ENCODE measurements at places on chromosomes 4 and X.

DNA sequence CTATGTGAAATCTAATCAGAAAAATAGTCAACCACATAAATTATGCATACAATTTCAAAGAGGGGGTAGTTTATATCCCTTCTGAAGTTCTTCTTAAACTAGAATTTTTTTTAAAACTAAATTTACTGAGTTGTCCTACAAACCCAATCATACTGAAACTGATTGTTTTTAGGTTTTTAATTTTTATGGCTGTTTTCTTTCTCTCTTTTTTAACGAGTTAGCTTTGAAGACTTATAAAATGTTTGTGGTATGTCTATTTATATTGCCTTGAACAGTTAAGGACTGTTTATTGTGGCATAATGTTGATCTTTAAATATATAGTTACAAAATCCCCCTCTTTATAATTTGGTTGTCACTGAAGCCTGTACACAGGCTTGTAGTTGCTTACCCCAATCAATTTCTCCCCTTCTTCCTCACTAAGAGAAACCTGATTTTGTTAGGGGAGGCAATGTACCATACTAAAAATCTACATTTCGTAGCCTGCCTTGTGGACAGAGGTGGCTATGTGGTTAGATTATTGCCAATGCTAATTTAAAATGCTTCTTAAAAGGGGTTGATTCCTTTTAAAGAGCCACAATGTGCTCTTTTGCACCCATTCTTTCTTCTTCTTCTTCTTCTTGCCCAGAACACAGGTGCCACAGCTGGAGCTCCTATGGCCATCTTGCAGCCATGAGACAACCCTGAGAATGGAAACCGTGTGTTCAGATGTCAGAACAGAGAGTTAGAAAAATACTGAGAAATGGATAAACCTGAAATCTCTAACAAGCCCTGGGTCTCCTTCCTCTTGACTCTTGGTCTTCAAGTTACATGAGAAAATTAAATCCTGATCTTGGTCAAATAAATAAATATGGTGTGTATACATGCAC is 102.7 kb upstream of the ZNF827 start:
- no peak for DNase-seq

- DNase-seq, result no peak
These were observed 7.2 kb upstream of the NEUROG2 start for GRCh38 chr4:112523008-112523721.

GRCh38 chrX:51461053-51462044 is 35.0 kb downstream of the NUDT11 start:
- DNase-seq, result no peak

GRCh38 chr4:61443813-61444510 is 243.8 kb downstream of the ADGRL3 start:
- DNase-seq, result no peak

DNA sequence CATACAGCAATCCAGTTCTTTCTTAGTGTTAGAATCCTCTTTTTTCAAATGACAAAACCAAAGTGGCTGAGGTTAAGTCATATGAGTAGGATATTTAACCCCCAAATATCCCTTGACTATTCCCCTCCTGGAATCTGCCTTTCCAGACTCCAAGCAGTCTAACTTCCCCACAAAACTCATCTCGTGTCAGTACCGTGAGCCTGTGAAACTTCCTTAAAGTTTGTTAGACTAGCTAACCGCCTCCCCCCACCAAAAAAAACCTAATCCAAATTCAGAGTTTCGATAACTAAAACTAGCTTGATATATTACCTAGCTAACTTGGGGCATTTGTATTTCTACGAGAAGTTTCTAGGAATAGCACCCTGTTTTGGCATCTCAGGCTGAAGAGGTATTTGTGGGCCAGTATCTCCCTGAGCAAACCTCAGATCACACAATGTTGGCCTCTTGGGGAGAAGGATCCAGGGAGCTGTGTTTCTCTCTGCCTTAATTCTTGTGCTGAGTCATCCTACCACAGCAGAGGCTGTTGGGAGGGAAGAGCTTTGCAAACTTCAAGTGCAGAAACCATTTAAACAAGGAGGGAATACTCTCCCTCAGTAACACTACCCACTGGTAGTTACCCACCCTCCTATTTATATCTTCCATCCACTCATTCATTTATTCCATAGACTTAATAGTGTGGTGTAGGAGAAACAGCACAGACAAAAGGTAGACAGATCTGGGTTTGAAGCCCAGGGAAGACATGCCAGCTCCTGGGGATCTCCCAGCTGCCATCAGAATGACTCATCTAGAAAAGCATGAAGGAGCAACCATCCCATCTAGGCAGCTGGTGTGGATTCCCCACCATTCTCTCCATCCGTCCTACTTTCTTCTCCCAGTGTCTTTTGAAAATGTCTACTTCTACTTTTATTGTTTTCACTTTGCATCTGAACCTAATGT is 39.3 kb upstream of the TXK start:
- DNase-seq, result no peak

- DNase-seq, result no peak
These were observed 409.0 kb downstream of the TECRL start for GRCh38 chr4:64000241-64000640.

DNA sequence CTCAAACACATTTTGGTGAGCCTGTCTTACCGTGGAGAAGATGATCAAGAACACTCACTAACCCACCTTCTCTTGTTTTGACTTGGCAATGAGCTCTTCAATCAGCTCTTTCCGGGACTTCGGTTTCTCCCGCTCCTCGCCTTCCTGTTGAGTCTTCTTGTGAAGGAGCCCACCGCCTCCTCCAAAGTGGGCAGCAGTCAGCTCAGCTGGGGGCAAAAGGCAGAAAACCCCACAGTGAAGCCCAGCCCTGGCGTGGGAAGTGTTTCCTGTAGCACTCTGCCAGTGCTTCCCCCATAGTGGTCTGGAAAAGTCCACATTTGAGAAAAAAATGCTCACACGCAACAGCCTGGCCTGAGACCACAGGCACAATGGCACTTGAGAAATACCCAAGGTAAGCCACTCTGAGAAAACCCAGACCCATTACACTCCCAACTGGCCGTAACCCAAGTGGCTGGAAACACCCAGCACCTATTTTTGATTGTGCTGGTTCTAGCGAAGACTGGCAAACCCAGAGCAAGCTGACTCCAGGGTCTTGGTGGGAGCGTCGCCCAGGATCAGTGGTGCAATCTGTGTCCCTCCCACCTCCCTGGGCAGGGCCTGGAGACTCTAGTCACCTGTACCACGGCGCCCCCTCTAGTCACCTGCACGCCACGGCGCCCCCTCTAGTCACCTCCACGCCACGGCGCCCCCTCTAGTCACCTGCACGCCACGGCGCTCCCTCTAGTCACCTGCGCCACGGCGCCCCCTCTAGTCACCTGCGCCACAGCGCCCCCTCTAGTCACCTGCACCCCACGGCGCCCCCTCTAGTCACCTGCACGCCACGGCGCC is 8.6 kb downstream of the NOP14 start:
- DNase-seq, result peak; percentile 36

DNA sequence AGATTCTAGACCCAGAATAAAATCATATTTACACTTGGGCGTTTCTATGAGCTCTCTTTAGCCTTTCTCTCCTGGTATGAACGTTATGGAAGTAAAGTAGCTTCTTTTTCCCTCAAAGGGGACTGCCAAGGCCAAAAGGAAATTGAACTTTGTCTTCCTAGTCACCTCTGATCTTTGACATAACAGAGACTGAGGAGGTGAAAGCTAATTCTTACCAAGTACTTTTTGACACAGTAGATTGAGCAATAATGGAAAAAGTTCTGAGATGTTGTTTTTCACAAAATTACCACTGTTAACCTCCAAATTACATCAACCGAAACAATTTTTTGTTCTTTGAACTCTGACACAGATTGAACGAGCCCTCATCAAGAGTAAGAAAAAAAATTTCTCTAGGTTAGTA is 318.4 kb downstream of the TEX13A start:
- DNase-seq, result no peak

DNA sequence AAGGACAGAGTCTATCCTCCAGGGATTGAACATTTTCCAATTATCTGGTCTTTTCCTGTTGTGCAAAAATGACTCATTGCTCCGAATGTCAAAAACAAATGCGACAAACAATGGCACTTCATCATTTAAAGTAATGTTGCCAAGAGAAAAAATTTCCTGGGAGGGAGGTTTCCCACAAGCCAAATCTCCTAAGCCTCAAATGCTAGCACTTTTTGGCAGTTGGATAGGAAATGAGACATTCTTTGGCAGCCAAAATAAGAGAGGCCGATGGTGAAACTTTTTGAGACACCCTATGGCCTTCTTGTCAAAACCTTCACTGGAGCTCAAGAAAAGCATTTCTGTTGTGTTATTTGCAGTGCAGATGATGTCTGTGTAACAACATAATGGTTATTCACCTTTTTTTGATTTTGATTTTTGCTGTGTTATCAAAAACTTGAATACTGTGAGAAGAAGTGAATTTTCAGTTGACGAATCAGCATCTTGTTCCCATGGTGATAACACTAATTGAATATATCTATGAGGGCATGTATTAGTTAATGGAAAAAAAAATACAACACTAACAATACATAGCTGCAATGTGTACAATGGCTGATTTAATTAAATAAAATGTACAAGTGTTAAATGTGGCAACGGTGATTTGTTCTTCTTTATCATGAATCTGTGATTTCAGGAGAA is 333.8 kb downstream of the ANK2 start:
- no peak for DNase-seq

DNA sequence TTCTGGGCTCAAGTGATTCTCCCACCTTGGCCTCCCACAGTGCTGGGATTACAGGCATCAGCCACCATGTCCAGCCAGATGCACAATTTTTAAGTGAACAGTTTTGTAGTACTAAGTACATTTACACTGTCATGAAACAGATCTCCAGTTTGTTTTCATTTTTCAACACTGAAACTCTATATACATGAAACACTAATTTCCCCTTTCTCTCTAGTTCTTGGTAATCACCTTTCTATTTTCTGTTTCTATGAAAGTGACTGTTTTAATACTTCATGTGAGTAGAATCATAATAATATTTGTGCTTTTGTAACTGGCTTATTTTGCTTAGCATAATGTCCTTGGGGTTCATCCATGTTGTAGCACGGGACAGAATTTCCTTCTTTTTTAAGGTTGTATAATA is 237.4 kb downstream of the CAMK2D start:
- DNase-seq, result no peak

DNA sequence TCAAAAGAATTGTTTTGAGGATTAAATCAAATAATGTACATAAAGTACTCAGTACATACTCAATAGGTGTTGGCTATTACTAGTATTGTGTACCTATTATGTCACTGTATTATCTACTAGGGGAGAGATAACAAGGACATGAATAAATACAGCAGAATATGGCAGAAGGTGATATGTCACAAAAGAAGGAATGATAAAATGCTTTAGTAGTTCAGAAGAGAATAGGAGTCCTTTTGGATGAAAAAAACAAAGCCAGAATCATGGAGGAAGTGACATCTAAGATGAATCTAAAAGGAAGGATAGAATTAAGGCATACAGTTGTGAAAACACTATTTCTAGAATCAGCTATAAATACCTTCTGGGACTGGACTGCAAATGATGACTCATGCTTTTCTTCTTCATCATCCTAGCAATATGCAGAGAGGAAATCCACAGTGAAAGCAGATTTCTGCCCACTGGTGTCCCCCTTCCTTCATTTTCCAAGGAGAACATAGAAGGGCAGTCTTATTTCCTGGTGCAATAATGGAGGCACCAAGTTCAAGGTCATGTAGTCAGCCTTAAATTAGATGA is 98.7 kb downstream of the GLUD2 start:
- no peak for DNase-seq

DNA sequence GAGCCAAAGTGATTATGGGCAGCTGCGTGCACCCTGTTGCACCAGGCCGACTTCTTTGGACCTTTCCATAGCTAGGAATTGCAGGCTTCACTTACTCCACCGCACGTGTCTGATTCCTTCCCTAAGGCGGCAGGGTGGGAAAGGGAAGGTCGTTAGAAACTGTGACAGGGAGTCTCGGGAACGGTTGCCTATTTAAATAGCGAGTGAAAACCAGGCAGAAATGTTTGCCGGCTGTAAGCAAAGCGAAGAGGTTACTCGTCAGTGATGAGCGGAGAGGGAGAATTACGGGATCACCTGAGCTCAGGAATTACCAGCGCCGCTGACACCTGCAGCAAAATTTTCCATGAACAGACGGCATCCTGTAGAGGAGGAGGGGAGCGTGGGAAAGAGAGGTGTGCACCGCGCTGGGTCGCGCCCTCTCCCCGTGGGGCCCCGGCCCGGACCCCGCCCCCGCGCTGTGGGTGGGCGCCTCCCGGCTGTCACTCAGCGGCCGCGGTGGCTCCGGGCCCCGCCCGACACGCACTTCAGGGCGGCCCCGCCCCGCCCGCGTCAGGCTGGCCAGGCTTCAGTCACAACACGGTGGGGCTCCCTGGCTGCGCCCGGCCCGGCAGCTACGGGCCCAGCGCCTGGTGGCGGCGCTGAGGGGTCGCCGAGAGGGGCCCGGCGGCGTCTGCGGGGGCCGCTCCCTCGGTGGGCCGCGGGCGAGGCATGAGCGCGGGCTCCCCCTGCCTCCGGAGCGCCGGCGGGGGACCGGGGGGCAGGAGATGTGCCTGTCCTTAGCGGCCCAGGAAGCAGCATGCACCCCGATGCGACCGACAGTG is at the start of gene SNX25:
Gene SNX25 (plus strand): TSS at position 568 of the 821 bp plus-strand sequence. CDS start 229 bp downstream, at position 797.
- peak; percentile 79 for DNase-seq

GRCh38 chr4:54548098-54548620 is 109.6 kb upstream of the KIT start:
- no peak for DNase-seq

DNA sequence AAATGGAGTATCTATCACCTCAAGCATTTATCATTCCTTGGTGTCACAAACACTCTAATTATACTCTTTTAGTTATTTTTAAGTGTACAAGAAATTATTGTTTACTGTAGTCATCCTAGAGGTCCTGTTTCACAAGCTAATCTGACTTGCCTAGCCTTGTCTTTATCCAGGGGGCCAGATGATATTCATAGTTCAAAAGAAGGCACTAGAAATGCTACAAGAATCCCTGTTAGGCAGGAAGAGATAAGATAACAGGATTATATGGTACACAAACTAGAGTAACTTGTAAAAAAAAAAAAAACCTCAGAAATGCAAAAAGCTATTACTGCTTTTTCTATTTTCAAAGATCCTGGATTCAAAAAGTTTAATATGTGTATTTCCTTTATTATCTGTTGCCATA is 95.8 kb downstream of the MBNL3 start:
- no peak for DNase-seq

DNA sequence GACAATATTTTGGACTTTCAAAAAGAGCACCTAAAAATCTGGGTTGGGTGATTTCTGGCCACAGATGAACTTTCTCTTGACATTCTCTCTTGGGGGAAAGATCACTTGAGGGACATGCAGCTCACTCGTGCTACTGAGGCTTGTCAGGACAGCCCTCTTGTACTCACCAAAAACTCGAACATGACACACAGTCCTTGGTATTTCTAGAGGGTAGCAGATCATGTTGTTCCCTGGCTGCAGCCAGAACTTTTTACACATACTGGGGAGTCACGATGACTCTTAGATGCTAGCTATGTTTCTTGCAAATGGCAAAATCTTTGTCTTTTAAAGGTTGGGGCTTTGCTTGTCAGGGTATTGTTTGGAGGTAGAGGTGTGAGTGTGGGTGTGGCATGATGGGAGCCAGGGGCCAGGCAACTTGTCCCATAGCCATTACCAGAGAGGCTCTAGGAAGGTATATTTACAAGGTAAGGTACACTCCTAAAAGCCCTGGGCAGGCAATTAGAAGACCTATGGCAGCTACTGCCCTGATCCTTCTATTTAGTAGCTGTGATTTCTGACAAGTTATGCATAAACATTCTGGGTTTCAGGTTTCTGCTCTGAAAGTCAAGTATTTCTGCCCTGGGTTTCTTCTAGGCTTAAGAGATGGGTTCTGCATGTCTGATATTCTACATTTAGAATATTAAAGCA is 241.7 kb upstream of the TLL1 start:
- no peak for DNase-seq
